A549 treated with Mapracorat at 1 μM for 4 hours (cell line): ENCODE measurements at places on chromosomes 7 and 10. TPM values are rescaled to one million over a fixed set of nuclear protein-coding genes. Genes with fewer than 3 reads are reported as not detected.

COL13A1 gene
- 0.11 to 0.26 TPM (median 0.24 TPM) in 4 of 5 replicates, not detected in the other for total RNA-seq

BMPER gene
- 4.4 to 5.7 TPM (median 5.1 TPM) in 5 replicates for total RNA-seq

DRGX gene
- total RNA-seq: 0.05 TPM in 1 of 5 replicates, not detected in the others

OTUD1 gene
- total RNA-seq: 2.7 to 4.2 TPM (median 3.4 TPM) in 5 replicates

FGL2 gene
- not detected in 5 replicates for total RNA-seq

TAS2R5 gene
- 0.31 to 0.45 TPM (median 0.36 TPM) in 5 replicates for total RNA-seq

CFTR gene
- total RNA-seq: not detected in 5 replicates

EPHA1 gene
- total RNA-seq: 0.22 TPM in 1 of 5 replicates, not detected in the others
